Memory B cell (primary cell): ENCODE measurements at places on chromosomes 11 and 22.

DNA sequence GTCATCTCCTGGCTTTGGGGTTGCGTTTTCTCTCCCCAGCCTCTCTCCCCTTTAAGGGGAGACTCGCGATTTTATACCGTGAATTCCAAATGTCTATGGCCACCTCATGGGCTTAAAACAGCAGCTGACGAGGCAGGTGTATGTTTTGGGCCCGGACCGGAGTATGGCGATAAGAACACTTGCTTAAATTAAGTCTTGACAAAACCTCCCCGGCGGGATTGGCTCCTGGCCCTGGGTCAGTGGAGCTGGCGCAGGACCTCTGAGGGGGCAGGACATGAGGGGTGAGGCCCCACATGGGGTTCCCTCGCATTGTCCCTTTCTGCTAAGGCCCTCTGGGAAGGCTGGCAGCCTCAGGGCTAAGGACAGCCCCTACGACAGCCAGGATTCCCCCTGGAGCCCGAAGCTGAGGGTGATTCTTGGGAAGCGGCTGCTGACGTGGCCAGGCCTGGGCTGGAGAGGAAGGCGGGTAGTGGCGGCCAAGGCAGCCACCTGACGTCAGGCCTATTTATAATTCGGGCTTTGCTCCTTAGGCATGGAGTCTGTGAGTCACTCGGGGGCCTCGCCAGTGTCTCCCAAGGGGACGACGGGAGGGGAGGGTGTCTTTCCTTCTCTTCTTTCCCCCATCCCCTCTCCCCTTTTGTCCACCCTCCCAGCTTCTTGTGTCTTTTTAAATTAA lies 12.7 kb downstream of the MYO18B start:
- DNase-seq, result no peak

DNA sequence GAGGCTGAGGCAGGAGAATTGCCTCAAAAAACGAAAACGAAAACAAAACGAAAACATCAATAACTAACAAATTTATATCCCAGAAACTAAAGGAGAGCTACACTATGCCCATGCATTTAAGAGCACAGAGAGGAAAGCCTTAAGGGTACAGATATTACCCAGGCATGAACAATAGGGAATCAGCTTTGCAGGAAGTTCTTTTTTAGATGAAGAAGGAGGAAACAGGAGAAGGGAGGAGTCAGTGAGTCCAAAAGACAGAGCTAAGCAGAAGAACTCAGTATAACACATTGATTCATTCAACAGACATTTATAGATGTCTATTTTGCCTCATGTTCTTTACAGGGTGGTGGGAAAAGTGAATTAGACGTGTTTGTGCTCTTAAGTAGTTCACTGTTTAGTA lies 8.3 kb downstream of the MRPL17 start:
- DNase-seq, result no peak

GRCh38 chr11:46237248-46238077 lies 40.0 kb upstream of the CREB3L1 start:
- no peak for DNase-seq

GRCh38 chr11:101929294-101929915 lies 13.1 kb upstream of the ANGPTL5 start:
- DNase-seq, result no peak

- no peak for DNase-seq
Observed at GRCh38 chr11:2271327-2272227, 1.2 kb upstream of the ASCL2 start.

- no peak for DNase-seq
Observed at GRCh38 chr11:28932940-28933339, 824.8 kb downstream of the METTL15 start.

DNA sequence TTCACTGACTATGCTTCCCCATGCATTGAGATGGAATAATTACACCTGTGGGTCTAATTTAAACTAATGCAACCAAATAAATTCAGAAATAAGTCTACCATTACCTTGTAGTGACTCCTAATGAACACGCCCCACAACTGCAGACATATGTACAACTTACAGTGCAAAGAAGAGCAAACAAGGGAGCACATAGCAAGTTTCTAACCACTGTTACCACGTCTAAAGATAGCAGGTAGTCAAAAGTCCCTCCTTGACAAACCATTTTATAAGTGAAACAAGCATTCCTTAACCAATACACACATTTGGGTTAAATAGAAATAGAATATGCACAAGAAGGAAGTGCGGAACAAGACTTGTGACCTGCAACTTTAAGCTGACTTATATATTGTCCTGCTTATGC lies 20.6 kb downstream of the PHF21A start:
- no peak for DNase-seq

DNA sequence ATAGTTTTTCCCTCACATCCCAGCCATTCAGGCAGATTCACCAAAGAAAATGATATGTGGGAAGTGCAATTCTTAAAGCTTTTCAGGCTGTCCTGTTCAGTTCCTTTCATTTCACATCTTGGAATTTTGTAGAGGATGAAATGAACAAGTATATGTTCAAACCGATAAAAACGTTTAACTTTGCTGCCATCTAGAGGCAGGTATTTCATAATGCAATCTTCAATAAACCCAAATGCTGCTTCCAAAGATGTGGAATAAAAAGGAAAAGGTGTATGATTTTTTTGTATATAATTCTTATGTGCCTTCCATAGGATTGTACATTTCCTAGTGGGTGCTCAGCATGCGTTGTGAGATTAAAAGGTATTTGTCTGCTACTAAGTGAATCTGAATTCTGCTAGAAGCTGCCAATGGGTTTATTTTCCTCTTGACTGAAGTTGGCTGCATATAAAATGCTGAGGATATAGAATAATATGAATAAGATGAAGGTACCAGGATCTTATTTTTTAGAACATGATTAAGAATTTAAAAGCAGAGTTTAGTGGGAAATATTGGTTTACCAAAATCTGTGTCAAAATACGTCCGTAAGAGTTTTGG lies 199.3 kb downstream of the PGR start:
- DNase-seq, result peak; percentile 7

GRCh38 chr11:26571861-26572654 lies at the start of gene MUC15:
MUC15 (minus strand) TSS chr11:26572263; CDS start chr11:26567094, 5,169 bp downstream.
- DNase-seq, result no peak

- DNase-seq, result no peak
Observed at GRCh38 chr11:21635394-21636145, 557.3 kb upstream of the ANO5 start.
